Neural crest cell (in vitro differentiated cells): ENCODE measurements at places on chromosomes 12 and 14.

GRCh38 chr12:7137908-7138307 lies 7.7 kb downstream of the CLSTN3 start:
- no peak for DNase-seq

DNA sequence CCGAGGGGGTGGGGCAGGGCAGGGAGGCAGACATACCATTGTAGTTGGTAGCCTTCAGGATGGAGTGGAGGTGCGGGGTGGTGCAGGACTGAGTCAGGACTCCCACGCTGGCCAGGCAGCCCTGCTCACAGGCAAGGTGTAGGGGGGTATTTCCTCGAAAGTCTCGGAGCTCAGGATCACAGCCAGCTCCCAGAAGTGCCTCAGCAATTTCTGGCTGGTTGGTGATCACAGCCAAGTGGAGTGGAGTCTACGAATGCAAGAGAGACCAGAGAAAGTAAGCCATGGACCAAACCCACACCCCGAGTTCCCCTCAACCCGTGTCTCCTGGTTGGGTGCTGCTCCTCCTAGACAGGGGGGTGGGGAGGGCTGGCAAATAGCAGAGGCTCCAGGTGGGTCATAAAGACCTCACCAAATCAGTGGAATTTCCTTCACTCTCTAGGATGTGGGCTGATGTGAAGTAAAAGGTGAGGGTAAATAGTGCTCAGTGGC lies 1.4 kb downstream of the NFKBIA start:
- no peak for DNase-seq

DNA sequence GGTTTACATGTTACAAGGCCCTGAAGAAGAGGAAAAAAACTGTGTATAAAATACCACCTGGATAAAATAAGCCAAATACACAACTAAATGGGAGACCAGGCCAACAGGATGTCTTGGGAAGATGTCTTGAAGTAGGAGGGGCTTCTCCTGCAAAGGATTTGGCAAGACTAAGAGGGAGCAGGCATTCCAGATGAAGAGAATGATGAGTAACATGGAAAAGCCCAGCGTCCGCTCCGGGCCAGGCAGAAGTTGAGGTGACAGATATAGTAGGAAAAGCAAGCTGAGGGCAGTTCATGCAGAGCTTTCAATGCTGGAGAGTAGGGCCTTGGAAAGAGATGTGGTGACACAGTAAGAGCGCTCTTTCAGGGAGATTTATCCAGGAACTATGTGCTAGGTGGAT lies 16.1 kb upstream of the EIF4B start:
- DNase-seq: no peak

- DNase-seq: no peak
Measured at GRCh38 chr12:47156167-47156736, 76.5 kb upstream of the AMIGO2 start.

DNA sequence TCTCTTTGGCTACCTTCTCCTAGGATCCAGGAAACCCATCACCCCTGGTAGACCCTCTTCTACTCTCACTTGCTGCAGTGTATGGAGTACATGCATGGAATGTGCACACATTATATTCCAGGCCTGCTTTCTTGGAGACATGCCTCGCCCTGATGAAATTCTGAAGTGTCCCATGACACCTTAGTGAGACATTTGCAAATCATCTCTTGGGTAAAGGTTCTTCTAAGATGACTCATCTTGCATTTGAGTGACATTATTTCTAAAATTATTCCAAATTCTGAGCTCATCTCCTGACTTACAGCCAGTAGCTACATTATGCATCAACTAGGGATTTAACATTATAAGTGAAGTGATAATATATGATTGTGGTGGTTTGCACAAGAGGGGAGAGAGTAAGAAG lies 49.8 kb downstream of the SDR9C7 start:
- no peak for DNase-seq

DNA sequence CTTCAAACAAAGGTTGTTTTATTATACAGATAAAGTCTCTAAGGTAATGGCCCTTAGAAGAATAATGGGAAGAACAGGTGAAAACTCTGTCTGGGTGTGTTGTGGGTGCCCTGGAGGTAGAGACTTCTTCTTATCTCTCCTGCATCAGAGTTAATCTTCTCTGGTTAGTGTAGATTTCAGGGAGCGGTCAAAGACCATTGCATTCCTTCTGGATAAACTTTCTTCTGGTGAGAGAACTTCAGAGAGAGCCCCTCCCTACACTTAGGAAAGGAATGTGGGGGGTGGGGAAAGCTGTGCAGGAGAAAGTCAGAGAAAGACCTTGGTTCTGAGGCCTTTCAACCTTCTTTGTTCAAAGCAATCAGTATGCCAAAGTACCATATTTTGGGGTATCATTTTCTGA lies 658.5 kb downstream of the DIO2 start:
- DNase-seq: no peak

- DNase-seq: peak; percentile 89
Measured at GRCh38 chr14:104078031-104078455, 7.5 kb upstream of the ASPG start.

GRCh38 chr14:72682188-72682587 lies 211.7 kb downstream of the DPF3 start:
- no peak for DNase-seq

GRCh38 chr12:123398177-123398549 lies 14.2 kb downstream of the KMT5A start:
- no peak for DNase-seq

- no peak for DNase-seq
Measured at GRCh38 chr12:45214749-45215418, 1.0 kb upstream of the ANO6 start.

GRCh38 chr12:46477541-46477940 lies 105.0 kb upstream of the SLC38A2 start:
- DNase-seq: no peak

DNA sequence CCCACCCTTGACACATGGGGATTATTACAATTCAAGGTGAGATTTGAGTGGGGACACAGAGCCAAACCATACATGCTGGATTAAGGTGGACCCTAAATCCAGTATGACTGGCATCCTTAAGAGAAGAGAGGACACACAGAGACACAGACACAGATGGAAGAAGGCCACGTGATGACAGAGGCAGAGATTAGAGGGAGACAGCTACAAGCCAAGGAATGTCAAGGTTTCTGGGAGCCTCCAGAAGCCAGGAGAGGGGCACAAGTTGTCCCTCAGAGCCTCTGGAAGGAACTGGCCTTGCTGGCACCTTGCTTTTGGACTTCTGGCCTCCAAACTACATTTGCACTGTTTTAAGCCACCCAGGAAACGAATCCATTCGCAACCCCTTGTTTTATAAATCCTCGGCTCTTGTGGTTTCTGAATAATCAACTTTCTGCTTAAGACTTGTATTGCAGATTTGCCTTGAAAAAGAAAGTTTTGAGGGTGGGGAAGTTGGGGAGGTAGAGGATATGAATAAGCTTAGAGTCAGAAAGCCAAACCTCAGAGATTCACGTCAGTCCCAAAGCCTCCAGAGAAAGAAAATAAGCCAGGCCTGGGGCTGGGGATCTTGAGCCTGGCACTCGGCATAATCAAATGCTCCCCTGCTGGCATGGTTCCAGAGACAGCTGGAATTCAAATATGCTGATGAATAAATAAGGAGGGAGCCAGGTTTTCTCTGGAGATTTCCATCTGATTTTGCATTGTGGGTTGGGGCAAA lies 224.2 kb upstream of the PWP1 start:
- no peak for DNase-seq

GRCh38 chr14:61527325-61528100 lies 167.8 kb upstream of the HIF1A start:
- no peak for DNase-seq

DNA sequence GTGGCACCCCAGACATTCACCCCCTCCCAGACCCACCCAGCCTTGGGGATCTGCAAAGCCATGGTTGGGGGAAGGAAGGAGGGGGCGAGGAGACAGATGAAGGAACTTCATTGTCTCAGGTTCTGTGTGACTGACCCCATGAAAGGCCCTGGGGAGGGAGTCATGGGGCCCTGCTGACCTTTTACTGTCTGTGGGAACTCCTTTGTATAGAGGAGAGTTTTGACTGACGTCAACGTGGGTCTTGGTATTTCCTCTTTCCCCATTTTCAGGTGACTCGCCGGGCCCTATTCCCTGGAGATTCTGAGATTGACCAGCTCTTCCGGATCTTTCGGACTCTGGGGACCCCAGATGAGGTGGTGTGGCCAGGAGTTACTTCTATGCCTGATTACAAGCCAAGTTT lies 3.1 kb upstream of the RAB5B start:
- DNase-seq: no peak

GRCh38 chr12:14057895-14058294 lies 76.5 kb upstream of the GRIN2B start:
- no peak for DNase-seq

GRCh38 chr14:78164226-78164853 lies 5.8 kb upstream of the NRXN3 start:
- DNase-seq: peak; percentile 51

DNA sequence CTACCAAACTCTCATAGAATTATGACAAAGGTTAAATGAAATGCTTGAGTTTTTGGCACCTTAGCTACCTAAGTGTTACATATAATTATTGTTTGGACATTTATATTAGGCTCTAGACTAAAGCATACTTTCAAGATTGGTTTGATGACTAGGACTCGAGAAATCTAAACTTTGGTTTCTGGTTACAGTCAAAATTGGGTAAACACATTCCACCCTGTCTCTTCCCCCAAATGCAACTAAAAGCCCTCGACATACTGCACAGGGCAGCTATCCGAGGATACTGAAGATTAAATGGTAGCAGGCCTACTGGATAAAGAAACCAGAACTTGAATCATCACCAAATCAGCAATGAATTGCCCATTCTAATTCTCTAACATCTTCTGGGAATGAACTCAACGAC lies 369.1 kb downstream of the PRKD1 start:
- no peak for DNase-seq

DNA sequence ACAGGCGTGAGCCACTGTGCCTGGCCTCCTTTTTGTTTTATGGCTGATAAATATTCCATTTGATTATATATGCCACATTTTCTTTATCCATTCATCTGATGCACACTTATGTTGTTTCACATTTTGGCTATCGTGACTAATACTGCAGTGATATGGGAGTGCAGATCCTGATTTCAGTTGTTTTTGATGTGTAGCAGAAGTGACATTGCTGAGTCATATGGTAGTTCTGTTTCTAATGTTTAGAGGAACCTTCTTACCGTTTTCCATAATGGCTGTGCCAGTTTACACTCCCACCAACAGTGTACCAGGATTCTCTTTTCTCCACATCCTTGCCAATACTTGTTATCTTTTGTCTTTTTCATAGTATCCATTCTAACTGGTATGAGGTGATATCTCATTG lies 235.9 kb downstream of the ERC1 start:
- DNase-seq: no peak

DNA sequence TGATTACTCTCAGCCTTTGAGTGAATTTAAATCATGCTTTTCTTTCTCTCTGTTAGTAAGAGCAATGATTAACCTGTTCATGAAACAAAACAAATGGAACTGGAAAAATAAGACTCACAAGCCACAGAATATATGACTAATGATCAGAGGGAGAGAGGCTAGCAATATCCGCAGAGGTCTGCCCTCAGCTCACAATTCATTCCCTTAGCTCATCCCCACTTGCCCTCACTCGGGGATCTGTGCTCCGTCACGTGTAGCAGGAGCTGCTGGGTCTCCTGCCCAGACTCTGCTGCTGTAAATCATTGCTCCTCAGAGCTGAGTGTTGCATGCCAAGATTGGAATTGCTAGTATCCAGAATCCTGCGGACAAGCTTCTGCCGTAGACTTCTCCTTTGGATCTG lies 53.1 kb upstream of the GNG2 start:
- no peak for DNase-seq

- no peak for DNase-seq
Measured at GRCh38 chr12:93460902-93461301, 6.4 kb upstream of the MRPL42 start.

- no peak for DNase-seq
Measured at GRCh38 chr12:70044167-70044566, 199.1 kb upstream of the CNOT2 start.

DNA sequence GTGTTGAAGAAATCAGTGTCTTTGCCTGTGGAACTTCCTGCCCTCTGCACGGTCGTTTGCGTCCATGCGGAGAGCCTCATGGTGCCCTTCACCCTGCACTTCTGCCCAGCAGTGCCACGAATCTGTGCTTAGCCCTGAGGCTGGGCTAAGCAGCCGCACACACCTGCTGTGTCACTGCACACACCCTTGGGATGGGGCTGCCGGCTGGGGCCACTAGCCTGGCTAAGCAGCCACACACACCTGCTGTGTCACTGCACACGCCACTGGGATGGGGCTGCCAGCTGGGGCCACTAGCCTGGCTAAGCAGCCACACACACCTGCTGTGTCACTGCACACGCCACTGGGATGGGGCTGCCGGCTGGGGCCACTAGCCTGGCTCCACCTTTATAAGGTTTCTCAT lies 188.5 kb downstream of the KIF26A start:
- DNase-seq: no peak

- DNase-seq: no peak
Measured at GRCh38 chr14:72845683-72846082, 48.2 kb downstream of the DPF3 start.
